Dermis blood vessel endothelial cell (primary cell): ENCODE measurements at places on chromosomes 3 and 15. TPM values are rescaled to one million over a fixed set of nuclear protein-coding genes. Genes with fewer than 3 reads are reported as not detected.

GRCh38 chr3:27532426-27533260, 48.5 kb upstream of the SLC4A7 start:
- no peak for DNase-seq

Gene REC114
- not detected in 2 replicates for total RNA-seq

DNA sequence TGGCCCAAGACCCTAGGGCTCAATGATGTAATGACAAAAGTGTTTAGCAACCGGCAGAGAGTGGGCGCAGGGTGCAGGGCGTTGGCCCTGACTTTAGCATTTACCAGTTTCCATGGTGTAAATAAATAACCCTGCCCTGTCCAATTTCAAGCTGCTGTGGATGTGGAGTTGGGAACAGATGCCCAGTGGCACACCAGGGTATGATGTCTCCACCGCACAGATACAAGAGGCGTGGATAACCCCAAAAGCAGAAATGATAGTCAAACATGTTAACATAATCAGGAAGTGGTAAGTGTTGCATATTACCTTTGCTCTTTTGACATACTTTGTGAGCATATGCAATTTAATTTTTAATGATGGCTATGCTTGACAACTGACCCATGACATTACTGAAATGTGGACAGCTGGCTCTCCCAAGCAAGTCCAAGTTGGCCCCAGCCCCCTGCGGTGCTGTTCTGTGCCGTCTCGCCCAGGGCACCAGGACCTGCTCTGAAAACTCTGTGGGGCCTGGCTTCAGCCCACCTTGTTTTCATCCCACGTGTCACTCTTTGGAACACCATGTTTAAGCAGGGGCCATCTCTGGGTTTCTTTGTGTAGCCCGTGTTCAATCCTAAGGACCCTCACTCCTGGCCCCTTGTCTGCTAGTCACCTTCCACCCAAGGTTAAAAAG, 10.8 kb upstream of the ANPEP start:
- DNase-seq: no peak

- no peak for DNase-seq
Measured at GRCh38 chr15:93041159-93041547, 47.9 kb downstream of the RGMA start.

Gene CDHR4
- total RNA-seq: not detected in 2 replicates

- DNase-seq: no peak
Measured at GRCh38 chr15:59738676-59739075, 49.6 kb upstream of the BNIP2 start.
